Colonic mucosa (tissue), 4 donors: ENCODE measurements at places on chromosomes 5 and 9. TPM values are rescaled to one million over a fixed set of nuclear protein-coding genes. Genes with fewer than 3 reads are reported as not detected.

DNA sequence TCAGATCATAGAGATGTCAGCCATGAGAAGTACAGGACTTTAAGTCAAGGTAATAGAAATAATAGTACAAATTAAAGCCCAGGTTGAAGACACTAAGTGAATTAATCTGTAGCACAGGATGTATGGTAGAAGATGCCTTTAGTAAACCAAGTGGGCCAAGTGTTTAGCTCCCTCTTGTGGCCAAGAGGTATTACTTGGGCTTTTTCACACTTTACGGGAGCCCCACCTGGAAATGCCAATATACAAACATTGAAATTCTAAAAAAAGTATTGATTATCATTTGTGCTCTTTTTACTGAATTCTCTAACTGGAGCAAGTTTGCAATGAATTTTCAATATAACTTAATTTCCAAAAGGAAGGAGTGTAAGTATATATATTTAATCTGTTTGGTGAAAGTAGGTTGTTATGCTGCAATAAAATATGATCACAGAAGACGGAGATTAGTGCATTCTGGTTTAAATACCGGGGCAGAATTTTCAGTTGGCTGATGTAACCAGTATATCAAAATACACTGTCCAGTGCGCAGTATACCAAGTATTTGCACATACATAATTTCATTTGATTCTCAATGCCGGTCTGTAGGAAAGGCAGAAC lies 84.7 kb downstream of the PARP8 start:
- DNase-seq, result peak; percentile 27

GRCh38 chr9:130239363-130239695 lies 26.2 kb upstream of the HMCN2 start:
- DNase-seq, result no peak

GRCh38 chr9:78866207-78867132 lies 569.5 kb downstream of the PSAT1 start:
- DNase-seq, result no peak

GRCh38 chr9:31275419-31275818 lies 1109.0 kb upstream of the ACO1 start:
- no peak for DNase-seq

DNA sequence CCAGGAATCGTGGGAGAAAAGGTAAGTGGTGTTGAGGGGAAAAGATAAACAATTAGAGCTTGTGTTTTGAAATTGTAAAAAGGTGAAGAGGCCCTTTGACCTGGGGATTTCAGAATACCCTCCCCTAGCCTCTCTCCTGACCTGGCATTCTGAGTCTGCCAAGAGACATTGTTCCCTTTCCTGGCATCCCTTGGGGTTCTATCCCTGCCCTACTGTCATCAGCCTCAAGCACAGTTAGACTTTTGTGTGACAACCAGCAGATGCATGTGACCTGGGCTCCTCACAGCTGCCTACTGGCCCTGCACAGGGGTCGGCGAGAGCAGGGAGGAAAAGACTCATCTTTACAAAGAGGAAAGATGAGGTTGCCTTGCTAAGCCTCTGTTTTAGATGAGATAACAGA lies 72.2 kb upstream of the ORM1 start:
- DNase-seq, result no peak

- DNase-seq, result no peak
Observed at GRCh38 chr5:37811866-37812265, 28.0 kb downstream of the GDNF start.

DNA sequence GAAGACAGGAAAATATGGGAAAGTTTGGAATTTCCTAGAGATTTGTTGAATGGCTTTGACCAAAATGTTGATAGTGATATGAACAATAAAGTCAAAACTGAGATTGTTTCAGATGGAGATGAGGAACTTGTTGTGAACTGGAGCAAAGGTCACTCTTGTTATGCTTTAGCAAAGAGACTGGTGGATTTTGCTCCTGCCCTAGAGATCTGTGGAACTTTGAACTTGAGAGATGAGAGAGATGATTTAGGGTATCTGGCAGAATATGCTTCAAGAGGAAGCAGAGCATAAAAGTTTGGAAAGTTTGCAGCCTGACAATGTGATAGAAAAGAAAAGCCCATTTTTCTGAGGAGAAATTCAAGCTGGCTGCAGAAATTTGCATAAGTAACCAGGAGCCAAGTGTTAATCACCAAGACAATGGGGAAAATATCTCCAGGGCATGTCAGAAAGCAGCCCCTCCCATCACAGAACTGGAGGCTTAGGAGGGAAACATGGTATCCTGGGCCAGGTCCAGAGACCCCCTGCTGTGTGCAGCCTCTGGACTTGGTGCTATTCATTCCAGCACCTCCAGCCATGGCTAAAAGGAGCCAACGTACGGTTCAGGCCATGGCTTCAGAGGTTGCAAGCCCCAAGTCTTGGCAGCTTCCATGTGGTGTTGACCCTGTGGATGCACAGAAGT lies 114.3 kb upstream of the STARD4 start:
- DNase-seq, result no peak

DNA sequence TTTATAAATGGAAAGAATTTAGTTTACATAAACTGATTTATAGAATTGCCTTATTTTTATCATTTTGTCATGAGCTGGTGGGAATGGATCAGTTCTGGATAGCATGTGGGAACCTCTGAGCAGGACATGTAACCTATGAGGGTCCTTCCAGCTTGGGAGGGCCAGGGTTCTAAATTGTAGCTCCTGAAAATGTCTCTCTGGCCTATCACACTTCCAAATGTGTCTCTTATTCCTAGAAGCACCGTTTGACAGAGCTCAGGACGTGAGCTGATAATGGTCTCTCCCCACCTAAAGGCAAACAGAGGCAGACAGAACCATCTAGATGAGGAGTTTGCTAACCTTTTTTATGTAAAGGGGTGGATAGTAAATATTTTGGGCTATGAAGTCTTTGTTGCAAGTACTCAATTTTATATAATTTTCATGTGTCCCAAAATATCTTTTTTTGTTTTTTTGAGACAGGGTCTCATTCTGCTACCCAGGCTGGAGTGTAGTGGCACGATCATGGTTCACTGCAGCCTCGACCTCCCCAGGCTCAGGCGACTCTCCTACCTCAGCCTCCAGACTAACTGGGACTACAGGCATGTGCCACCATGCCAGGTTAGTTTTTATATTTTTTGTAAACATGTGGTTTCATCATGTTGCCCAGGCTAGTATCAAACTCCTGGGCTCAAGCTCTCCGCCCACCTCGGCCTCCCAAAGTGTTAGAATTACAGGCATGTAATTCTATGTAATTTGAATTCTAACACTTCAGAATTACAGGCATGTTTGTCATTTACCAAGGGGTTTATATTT lies 4.0 kb downstream of the TRAF1 start:
- no peak for DNase-seq

GRCh38 chr5:4023091-4023752 lies 427.6 kb downstream of the IRX1 start:
- no peak for DNase-seq

DNA sequence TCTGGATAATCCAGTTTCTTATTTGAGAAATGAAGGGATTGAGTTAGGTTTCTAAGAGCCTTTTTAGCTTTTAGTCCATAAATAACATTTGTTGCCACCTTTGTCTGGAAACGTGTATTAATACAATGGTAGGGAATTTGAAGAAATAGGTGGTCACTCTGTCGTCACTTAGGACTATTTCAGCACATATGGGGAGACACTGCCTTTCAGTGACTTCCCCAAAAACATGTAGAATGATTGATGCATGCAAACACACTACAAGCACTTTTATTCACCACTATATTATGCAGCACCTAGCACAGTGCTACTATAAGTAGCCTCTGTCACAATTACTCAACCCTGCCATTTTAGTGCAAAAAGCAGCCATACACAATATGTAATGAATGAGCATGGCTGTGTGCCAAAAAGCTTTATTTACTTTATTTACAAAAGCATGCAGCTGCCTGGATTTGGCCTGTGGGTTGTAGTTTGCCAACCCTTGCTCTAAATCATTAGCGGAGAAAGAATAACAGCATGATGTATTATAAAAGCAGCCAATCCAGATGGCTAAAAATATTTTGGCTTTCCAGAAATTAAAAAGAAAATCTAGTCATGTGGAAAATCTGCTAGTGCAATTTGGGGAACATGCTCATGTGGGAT lies 154.2 kb upstream of the HMHB1 start:
- DNase-seq, result no peak

- DNase-seq, result no peak
Observed at GRCh38 chr5:80277191-80277590, 21.3 kb upstream of the SERINC5 start.

GRCh38 chr9:134175808-134176598 lies 11.6 kb upstream of the RNU6ATAC start:
- DNase-seq, result no peak

DNA sequence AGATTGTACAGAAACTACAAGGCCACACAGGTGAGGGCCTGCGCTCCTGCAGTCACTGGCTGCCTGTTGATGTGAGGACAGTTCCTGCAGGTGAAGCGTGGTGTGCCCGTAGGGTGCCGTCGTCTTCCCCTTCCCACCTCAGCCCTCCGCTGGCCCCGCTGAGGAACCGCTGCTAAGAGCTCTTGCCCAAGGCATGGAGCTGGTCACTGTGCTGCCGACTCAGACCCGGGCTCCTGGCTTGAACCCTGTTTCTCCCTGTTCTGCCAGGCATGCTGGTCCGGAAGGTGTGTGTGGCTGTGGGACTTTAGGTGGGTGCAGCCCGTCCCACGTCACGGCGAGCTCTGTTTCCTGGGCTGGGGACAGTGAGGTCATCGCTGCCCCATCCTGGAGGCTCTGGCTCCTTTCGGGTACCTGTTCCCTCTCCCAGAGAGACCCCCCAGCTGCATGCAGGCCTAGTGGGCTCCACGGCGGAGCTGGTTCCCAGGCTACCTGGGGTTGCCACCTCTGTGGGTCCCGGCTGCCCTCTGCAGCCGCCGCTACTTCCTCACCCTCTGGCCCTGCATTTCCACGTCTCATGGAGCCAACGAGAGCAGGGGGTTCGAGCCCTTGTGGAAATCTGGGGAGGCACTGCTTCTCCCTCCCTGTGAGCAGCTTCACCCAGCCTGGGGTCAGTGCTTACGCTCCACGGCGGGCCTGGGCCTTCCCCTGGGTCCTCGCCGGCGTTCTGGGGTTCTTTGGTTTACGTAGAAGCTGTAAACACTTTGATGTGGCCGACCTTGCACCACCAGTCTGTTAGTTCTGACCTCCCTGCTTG lies 7.6 kb downstream of the RNU6ATAC start:
- DNase-seq, result no peak

- no peak for DNase-seq
Observed at GRCh38 chr9:6565312-6565711, 80.2 kb downstream of the GLDC start.

The TGFBI gene
- total RNA-seq, result 47.5 TPM

The NFX1 gene
- total RNA-seq, result 31.3 TPM

The ARL14EPL gene
- not detected for total RNA-seq

The PCDHGB5 gene
- total RNA-seq, result 3.1 TPM

The TXNDC8 gene
- total RNA-seq, result not detected

The BNIP1 gene
- 11.4 TPM for total RNA-seq
